IMR-90 (cell line): ENCODE measurements at places on chromosomes 4 and X. TPM values are rescaled to one million over a fixed set of nuclear protein-coding genes. Genes with fewer than 3 reads are reported as not detected.

GRCh38 chr4:170037481-170037880 is 11.3 kb upstream of the MFAP3L start:
- no peak for DNase-seq

DNA sequence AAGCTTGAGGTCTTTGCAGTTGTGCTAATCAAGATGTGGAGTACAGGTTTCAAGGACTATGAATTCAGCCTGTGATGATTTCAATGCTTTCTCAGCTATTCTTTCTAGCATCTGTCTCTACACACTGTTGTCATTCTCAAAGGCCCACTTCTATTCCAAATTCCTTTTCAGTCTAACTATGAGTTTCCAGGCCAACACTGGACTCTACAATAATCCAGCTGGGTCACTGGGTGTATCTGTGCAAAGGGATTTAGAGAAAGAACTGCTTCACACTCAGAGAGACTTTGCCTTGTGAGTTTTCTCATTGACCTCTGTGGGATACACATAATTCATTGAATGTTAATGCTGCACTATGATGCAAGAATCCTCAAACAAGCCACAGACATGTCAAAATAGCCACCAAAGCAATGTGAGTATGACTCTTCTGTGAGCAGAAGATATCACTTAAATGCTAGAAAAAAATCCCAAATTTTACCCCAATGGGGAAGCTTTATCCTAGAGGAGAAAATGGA is 171.8 kb upstream of the CLNK start:
- DNase-seq: no peak

The CCDC160 gene
- polyA plus RNA-seq: not detected in 2 replicates

The PABPC5 gene
- polyA plus RNA-seq: 0.56 and 0.63 TPM in 2 replicates

The FAM149A gene
- 0.44 and 0.70 TPM in 2 replicates for polyA plus RNA-seq
